ENCODE measurements at places on chromosomes 5 and 9.

DNA sequence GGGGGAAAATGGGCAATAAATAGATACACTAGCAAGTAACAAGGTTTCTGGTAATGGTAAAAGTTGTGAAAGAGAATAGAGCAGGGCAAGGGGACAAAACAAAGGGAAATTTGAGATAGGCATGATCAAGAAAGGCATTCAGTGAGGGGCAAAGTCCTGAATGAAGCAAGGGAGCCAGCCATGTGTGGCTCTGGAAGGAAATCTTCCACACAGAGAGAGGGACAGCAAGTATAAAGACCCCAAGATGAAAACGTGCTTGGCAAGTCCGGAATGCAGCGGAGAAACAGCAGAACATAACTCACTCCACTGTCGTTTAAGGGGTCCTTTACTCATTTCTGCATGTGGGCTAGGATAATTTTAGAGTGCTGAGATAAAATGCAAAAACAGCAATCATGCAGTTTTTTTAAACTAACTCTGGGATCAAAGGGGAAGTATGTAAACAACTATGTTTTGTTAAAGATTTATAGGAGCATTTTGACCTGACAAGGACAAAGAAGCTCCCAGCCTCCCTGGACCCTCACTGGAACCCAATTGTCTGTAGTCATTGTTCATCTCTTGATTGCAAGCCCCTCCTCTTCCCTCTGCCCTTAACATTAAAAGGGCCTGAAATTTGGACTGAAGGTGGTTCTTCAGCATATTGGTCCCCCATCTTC lies 22.9 kb upstream of the AOPEP start:
- DNase-seq: no peak

GRCh38 chr9:89835666-89836065 lies 230.9 kb downstream of the GADD45G start:
- no peak for DNase-seq

DNA sequence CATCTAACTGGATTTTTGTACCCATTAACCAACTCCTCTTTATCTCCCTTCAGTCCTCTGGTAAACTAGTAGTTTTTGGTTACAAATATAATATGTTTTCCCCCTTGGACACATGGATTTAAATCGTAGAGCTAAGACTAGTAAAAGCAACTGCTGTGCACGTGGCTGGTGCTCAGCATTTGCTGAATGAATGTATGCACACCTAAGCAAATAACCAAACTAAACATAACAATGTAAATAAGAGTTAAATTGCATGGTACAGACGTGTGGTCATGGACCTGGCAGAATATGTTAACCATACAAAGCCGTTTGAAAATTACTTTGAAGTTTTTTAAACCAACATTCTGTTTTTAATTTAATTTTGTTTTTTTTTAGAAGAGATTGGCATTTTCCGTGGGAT lies 65.2 kb upstream of the FYB1 start:
- DNase-seq: no peak

DNA sequence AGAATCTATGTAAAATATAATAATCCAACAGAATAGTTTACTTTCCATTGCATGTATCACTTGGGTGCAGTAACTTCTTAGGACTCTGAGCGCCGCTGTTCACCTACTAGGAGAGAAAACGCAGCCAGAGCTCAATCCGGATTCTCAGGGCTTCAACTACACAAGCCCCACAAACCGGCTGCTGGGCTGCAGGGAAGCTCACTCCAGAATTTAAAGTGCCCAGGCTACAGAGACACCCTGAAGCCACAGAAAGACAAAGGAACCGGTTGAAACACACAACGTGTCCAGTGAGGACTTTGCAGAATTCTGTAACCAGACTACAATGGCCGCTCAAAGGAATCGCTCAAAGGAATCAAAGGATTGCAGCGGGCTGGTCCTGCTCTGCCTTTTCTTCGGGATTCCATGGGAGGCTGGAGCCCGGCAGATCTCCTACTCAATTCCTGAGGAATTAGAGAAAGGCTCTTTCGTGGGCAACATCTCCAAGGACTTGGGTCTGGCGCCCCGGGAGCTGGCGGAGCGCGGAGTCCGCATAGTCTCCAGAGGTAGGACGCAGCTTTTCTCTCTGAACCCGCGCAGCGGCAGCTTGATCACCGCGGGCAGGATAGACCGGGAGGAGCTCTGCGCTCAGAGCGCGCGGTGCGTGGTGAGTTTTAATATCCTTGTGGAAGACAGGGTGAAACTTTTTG lies at the start of gene PCDHGA10:
Gene PCDHGA10, plus strand, starts transcription at position 134 of the 686 bp plus-strand sequence. Its CDS starts 189 bp downstream, at position 323.
- no peak for DNase-seq

GRCh38 chr9:136890661-136891060 lies 4.3 kb downstream of the TRAF2 start:
- no peak for DNase-seq

DNA sequence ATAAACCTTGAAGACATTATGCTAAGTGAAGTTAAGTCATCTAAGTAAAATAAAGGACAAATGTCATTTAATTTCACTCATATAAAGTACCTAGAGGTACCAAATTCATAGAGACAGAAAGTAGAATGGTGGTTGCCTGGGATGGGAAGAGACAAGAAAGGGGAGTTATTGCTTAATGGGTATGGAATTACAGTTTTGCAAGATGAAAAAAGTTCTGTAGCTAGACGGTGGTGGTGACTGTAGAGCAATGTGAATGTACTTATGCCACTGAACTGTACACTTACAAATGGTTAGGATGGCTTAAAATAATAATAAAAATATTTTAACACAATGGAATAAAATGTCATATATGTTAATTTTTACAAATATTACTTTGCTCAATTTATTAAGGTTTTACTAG lies 128.0 kb downstream of the MPDZ start:
- DNase-seq: no peak

GRCh38 chr5:153565822-153566221 lies 75.4 kb downstream of the GRIA1 start:
- no peak for DNase-seq

DNA sequence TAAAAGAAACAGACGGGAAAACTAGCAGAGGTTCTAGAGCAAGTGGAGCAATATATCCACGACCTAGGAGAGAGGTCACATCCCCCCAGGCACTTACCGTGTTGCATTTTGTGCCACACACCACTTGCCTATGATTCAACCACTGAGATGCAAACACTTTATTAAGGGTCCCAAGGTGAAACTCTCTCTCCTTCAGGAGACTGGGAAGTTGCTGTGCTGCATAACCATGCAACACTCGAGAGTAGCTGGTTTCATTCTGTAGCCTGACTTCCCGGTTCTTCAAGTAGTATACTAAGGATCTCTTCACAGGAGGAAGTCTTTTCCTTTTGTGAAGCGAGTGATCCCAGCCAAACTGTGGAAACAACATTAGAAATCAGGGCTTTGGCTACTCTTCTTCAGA lies 1.6 kb downstream of the DCAF12 start:
- no peak for DNase-seq

GRCh38 chr5:32964261-32964660 lies 253.1 kb downstream of the NPR3 start:
- DNase-seq: no peak
